Suppressor macrophage treated with lipopolysaccharide for 1 hour (primary cell): ENCODE measurements at places on chromosomes 6 and 20.

DNA sequence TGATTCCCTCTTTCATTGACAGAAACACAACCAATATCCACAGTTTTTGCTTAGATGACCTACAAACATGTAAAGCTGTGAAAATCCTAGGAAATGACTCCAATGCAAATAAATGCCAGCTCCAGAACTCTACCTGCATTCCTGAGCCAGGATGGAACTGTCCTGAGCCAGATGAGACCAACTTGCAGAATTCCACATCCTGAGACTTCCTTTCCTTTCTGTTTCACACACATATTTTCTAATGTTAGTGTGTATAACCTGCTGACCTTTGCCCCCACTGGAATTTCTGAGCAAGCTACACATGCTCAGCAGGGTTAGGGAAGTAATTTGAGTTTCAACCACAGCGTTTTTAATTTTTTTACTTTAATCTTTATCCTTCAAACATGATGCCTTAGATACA is 69.6 kb upstream of the ADGRF1 start:
- peak; percentile 44 for DNase-seq

- peak; percentile 53 for DNase-seq
These were observed 385.7 kb downstream of the GRIK2 start for GRCh38 chr6:101779051-101779844.

- DNase-seq = no peak
These were observed 915.0 kb downstream of the KIF16B start for GRCh38 chr20:15658295-15658694.

DNA sequence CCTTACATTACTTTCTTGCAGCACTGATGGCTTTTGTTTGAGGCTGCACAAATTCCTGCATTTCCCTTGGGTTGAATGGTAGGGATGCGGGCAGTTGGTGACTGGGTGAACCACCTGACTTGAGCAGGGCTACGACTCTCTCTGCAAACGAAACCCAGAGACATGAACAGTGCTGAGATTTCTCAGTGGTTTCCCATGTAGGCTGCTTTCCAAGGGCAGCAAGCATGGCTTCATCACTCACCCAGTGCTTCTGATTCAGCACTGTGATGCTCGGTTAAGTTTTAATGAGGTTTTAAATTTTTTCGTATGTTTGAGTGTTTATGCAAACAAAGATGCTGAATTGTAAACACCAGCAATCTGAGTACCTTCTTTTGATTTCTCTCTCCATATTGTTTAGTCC is 127.2 kb downstream of the MTHFD1L start:
- no peak for DNase-seq

GRCh38 chr20:58538752-58539151 is 23.6 kb upstream of the APCDD1L start:
- DNase-seq = no peak

DNA sequence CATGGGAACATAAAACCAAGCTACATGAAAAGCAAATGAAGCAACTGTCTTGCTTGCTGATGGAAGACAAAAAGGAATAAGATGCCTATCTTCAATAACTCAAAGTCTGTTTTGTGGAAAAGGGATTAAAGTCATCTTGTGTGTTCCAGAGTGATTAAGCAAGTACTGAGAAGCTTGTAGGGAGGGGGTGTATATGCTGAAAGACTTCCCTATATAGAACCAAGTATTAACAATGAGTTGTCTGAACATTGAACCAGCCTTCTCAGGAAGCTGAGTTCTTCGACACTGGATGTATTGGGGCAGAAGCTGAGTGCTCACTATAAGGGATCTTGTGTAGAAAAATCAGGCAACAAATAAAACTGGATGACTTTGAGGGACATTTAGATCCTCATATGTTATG is 451.8 kb downstream of the CD83 start:
- DNase-seq = peak; percentile 48

DNA sequence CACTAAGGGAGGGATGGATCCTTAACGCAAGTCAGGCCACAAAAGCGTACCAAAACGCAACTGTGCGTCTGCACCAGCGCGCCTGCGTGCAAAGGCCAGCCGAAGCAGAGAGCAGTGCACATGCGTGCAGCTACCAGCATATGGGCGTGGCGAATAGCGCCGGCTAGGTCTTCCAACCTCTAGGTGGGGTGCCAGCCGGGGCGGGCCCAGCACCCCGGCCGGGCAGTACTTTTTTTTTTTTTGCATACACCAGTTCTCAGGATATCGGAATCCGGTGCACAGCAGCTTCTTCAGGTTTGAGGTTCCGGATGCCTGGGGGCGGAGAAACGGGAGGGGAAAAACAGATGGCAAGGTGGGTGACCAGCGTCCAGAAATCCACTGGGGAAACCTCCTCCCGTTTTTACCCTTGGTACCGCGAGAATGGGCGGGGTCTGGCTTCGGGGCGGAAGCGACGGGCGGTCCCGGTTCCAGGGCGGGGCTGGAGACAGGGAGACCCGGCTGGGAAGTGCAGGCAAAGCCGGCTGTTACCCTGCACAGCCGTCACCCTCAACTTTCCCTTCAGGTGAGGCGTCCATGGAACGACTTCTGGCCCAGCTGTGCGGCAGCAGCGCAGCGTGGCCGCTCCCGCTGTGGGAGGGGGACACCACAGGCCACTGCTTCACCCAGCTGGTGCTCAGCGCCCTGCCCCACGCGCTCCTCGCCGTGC is at the start of gene ABCC10:
Gene ABCC10, plus strand, starts transcription at position 136 of the 706 bp plus-strand sequence. Its CDS starts 438 bp downstream, at position 574.
- DNase-seq = peak; percentile 97

DNA sequence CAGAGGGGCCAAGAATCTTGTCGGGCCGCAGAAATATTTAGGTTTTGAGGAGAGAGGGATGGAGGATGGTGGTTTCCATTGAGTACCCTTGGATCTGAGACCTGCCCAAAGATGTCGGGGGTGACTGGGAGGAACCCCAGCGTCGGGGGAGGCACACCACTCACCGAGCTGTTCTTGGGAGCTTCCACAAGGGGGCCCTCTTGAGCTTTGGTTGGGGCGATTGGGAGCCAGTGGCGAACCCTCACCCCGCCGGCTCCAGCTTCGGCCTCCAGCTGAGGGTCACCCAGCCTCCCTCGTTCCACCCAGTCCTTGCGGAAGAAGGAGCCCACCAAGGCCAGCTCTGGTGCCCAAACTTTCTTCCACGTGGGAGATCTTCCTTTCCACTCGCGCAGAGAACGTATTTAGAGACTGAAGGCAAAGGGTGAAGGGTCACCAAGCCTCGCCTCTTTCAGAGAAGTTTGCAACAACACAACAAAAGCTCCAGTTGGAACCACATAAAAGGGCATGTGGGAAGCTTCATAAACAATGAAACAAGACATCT is 33.6 kb downstream of the APCDD1L start:
- peak; percentile 52 for DNase-seq

DNA sequence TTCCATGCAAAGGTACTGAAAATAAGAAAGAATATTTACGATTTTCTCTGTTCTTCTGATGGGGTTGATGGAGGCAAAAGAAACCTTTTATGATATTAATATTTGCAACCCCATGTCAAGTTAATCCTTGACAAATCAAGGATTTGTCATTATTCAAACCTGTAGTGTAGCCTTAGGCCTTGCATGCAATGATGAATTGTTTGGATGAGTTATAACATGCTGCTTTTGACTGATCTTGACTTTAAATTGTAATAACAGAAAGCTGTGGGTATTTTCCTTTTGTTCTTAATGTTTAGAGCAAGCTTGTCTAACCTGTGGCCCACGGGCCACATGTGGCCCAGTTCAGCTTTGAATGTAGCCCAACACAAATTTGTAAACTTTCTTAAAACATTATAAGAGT is 13.0 kb upstream of the BAG2 start:
- no peak for DNase-seq

DNA sequence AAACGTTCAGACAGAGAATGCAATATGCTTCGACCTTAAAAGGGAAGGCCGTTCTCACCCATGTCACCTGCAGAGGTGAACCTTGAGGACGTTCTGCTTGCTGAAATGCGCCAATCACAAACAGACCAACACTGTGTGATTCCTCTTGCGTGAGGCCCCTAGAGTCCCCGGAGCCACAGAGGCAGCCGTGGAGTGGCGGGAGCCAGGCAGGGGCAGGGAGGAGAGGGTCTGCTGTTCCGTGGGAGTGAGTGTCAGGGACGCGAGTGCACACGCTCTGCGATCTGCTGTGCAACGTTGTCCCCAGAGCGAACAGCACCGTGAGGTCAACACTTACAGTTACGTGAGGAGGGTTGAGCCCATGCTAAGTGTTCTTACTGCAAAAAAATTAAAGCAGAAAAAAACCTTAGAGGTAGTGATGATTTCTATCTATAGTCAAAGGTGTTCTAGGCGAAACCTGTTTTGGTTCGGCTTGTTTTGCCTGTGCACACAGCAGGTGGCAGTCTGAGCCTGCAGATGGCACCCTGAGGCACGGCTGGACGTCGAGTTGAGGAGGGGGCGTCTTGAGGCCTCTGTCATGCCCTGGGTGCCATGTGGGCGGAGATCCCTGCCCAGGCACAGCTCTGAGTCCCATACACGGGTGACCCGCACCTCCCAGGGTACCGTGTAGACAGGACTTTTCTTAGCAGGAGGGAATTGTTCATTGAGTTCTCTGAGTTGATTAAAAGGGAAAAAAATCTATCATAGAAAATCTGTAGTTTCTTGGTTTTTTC is 71.7 kb upstream of the FRMD1 start:
- no peak for DNase-seq

DNA sequence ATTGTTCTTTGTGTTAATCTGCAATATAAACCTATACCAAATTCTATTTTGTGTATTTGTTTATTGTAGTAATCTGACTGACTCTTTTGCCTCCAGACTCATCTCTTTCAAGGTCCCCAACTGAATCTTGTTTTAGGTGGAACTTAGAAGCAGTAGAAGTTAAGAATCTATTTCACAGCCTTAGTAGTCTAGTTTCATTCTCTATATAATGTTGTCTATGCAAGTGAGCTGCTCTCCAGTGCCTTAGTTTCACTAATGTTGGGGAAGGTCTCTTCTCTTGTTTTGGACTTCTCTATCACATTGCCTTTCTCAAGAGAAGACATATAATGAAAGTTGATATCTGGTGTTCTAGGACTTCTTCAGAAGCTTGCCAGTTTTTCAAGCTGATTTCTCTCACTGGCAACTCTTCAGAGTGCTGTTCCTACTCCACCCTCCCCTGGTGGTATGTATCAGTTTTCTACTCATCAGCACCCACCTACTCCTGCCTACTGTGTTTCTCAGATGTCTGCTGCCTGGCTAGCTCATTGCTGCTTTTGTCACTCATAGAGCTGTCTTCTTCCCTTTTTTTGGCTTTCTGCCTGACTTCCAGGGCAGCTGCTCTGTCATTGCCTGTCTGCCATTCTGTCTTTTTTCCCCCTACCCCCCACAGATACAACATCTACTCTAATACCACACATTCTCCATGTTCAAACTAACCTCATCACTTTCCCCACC is 82.1 kb downstream of the PTPRA start:
- DNase-seq = peak; percentile 38

DNA sequence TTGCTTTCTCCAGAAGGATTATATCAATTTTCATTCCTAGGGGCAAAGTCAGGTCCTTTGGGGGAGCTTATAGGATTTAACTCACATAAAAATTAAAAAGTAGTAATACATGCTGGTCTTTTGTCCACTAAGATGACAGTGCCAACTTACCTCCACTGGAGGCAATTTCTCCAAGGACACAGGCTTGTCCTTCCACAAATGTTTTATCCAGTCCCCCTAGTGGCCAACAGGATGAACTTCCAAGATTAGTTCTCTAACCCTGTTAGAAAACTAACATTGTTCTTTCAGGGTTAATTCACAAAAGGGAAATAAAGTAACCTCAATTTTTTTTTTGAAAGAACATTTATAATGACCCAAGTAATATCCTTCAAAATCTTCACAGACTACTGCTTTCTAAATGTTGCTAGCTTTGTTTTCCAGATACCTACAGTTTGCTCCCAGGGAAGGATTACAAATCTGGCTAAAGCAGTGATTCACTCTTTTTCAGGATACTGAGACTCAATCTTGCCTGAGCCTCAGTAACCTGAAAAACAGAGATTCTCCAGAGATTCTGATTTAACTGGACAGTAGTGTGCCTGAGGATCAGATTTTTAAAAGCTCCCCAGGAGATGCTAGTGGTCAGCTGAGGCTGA is 31.7 kb upstream of the UBR2 start:
- DNase-seq = peak; percentile 78

DNA sequence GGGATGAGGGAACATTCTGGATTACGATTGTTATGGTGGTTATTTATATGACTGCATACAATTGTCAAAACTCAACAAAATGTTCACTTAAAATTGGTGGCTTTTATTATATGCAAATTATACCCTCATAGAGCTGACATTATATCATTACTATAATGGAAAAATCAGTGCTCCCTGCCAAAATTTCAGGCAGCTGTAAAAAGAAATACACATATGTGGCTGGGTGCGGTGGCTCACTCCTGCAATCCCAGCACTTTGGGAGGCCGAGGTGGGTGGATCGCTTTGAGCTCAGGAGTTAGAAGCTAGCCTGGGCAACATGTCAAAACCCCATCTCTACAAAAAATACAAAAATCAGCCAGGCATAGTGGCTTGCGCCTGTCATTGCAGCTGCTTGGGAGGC is 75.8 kb upstream of the SULF2 start:
- DNase-seq = no peak

DNA sequence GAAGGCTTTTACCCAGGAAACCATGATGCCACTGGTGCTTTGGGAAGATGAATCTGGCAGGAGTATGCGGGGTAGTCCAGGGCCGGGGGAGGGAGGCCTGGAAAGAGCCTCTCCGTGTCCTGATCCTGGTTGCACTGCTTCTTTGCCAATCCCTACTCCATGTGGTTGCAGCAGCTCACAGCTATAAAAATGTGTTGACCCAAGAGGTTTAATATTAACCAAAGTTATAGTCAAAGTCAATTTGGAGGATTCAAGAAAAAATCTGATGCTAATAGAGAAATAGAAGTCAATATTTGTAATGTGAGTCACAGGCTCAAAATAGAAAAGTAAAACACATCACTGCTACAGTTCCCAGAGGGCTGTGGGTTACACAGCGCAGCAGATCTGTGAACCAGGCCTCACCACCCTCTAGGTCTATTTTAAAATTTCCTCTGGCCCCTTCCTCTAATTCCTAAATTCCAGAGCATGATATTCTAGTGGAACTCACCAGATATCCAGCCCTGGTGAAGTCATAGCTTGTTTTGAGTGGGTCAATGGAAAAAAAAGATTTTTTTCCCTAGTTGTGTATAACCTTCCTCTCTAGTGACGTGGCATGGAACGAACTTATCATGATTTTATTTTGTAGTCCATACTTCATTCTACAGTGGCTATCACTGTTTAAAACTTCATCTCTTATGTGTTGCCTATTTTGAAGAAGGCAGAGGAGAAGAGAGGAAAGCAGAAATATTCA is 63.2 kb upstream of the BMP2 start:
- no peak for DNase-seq

GRCh38 chr20:57476641-57477461 is 48.1 kb downstream of the CTCFL start:
- DNase-seq = no peak
